ENCODE measurements at places on chromosomes 2 and 18.

- DNase-seq = no peak
Measured at GRCh38 chr2:167599219-167599618, 648.2 kb downstream of the STK39 start.

DNA sequence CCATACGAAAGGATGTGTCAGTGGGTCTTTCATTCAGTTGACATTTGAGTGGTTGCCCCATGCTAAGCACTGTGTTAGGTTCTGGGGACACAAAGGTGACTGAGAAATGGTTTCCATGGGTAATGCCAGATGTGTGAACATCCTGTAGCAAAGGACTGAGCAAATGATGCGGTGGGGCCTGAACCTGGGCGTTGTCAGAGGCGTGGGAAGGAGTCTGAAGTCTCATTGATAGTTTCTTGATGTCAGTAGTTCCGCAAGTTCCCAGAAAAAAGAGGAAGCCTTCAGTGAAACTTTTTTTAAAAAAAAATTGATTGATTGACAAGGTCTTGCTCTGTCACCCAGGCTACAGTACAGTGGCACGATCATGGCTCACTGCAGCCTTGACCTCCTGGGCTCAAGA, 56.9 kb downstream of the LIMS1 start:
- DNase-seq = no peak

DNA sequence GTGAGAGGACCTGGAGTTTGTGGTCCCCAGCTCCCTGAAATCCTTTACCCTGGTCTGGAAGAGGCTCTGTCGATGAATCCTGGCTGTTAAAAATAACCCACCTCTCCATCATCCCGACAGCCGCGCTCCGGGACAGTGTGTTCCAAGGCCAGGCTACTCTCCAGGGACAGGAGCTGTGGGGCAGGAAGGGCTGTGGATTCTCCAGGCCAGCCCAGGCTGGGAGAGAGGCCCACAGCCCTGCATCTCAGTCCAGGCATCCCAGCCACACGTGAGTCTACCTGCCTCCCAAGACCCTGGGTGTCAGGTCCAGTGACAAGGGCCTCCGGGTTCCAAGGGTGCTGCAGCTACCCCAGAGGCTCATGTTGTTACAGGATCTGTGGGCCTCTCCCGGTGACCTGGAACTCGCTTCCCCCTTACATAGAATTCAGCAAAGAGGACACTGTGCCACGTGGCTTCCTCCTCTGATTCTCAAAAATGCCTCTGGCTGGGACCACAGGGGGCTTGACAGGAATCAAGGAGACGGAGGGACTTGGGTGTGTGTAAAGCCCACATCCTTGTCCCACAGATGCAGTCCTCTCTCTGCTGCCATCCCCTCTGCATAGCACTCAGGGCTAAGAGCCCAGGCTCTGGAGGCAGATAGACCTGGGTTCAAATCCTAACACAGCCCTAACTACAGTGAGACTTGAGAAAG, 17.3 kb downstream of the ADRA2B start:
- no peak for DNase-seq

DNA sequence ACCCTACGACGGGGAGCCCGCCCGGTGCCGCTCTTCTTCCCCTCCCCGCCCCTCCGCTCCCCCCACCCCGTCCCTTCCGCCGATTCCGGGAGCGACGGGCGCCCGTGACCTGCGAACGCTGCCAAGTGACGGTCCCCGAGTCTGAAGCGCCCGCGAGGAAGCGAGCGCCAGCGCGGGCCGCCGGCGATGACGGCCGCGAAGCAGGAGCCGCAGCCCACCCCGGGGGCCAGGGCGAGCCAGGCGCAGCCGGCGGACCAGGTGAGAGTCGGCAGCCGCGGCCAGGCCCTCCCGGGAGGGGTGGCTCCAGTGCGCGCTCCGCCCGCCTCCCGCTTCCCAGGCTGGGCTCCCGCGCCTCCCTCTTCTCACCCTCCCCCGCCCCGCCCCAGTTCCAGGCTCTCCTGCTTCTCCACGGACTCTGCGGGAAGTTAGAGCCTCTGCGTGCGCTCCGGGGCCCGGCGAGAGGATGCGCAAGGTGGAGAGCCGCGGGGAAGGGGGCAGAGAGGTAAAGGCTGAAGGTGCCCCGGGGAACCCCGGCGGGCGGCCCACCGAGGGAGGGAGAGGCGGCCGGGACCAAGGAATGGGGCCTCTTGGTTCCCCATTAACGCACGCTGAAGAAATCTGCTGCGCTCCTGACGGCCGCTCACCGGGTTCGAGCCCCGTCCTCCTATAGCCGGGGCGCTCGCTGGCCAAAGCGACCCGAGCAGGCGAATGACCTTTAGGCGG, 719.5 kb downstream of the DPP10 start:
- no peak for DNase-seq

GRCh38 chr2:58350484-58350883, 109.4 kb upstream of the FANCL start:
- DNase-seq = no peak

- no peak for DNase-seq
Measured at GRCh38 chr2:176173567-176174381, 14.7 kb upstream of the HOXD1 start.

DNA sequence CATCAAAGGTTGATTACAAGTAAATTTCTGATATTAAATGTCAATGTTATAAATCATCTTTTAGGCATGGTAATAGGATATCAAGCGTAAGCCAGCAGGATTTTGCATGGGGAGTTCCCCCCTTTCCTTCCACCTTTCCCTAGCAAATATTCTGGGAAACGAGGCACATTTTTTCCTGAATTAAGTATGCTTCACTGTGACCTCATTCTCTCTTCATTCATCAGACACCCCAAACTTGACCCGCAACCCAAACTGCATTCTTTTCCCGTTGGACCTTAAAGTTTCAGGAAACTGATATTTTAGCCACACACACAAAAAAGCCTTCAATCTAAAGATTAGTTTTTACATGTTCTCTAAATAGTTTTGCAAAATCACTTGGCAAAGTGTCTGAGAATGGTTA, 214.5 kb upstream of the CTAGE1 start:
- no peak for DNase-seq

- DNase-seq = no peak
Measured at GRCh38 chr2:10281891-10282290, 20.8 kb upstream of the HPCAL1 start.

GRCh38 chr2:76159042-76159648, 448.4 kb upstream of the GCFC2 start:
- DNase-seq = no peak

Data from NCI-H2171 treated with DMSO at 0.1 percent for 48 hours (cell line).